Upper lobe of left lung (tissue), 6 donors: ENCODE measurements at places on chromosomes 13 and 19. TPM values are rescaled to one million over a fixed set of nuclear protein-coding genes. Genes with fewer than 3 reads are reported as not detected.

DNA sequence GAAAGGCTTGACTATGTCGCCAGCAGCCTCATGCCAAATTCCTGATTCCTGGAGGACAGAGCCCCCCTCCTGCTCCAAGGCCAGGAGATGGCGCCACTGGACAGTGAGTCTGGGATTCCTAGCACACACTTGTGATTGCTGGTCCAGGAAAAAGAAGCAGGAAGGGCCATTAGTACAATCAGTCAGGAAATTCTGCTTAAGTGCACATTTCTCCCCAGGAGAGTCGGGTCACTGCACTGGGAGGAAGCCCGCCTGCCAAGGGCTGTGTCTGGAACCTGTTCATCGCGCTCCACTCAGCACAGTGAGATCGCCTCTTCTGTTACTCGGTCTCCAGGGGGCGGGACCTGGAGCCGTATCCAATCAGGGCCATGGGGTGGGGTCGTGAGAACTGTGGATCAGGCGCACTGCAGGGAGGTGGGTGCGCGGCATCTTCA is 65.1 kb downstream of the ZNF823 start:
- no peak for DNase-seq

DNA sequence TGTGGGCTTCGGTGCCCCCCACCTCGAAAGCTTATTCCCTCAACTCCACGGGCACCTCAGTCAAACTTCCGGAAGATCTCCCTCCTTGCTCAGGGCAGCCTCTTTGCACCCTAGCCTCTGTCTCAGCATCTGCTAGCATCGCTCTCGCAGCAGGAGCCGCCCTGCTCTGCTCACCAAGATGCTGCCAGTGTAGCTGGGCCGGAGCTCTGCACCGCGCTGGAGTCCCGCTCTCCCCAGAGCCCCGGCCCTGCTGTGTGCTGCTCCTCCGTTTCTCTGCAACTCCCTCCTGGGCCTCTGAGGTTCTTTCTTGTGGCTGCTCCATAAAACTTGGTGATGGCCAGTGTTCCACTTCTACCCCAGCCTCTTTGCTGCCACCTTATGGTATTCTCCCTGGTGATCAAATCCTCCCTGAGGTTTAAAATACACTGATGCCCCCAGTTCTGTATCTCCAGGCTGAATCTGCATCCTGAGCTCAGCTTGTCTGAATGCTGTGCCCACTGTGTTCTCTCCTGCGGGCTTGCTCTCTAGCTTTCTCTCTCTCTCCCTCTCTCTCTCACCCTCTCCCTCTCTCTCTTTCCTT is 198.0 kb downstream of the UQCRFS1 start:
- peak; percentile 47 for DNase-seq

DNA sequence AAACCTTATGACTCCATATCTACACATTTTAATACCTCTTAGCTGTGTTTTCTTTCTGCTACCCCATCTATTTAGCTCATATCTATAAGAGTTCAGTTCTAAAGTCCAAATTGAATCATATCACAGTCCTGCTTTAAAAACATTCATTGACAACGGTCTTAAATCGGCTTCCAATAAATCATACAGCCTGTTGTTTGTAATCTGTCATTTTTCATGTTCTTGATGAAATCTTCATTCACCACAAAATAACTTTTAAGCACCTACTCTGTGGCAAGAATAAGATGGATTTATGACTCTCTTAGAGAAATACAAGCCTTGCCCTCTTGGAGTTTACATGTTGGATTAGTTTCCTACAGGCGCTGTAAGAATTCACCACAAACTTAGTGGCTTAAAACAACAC is 450.9 kb upstream of the GPC6 start:
- DNase-seq: no peak

DNA sequence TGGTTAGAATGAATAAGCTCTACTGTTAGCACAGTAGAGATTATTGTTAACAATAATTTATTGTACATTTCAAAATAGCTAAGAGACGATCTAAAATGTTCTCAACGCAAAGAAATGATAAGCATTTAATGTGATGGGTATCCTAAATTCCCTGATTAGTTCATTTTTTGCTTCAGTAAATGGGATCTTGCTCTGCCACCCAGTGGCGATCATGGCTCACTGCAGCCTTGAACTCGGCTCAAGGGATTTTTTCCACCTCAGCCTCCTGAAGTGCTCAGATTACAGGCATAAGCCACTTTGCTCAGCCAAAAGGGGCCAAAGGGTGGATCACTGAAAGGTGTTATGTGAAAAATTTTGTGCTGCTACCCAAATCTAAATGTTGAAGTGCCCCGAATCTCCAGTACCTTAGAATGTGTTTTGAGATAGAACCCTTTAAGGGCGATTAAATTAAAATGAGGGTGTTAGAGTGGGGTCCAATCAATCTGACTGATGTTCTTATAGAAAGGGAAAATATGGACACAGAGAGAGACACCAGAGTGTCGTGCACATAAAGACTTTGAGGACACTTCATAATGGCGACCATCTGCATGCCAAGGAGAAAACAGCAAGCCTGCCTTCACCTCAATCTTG is 31.5 kb upstream of the ZNF766 start:
- peak; percentile 61 for DNase-seq

GRCh38 chr19:1478934-1479707 is at the start of gene C19orf25:
Gene C19orf25 (minus strand): TSS chr19:1479215. CDS start chr19:1478903, 312 bp downstream.
- peak; percentile 95 for DNase-seq

- no peak for DNase-seq
Measured at GRCh38 chr13:27556109-27556508, 64.2 kb downstream of the LNX2 start.

DNA sequence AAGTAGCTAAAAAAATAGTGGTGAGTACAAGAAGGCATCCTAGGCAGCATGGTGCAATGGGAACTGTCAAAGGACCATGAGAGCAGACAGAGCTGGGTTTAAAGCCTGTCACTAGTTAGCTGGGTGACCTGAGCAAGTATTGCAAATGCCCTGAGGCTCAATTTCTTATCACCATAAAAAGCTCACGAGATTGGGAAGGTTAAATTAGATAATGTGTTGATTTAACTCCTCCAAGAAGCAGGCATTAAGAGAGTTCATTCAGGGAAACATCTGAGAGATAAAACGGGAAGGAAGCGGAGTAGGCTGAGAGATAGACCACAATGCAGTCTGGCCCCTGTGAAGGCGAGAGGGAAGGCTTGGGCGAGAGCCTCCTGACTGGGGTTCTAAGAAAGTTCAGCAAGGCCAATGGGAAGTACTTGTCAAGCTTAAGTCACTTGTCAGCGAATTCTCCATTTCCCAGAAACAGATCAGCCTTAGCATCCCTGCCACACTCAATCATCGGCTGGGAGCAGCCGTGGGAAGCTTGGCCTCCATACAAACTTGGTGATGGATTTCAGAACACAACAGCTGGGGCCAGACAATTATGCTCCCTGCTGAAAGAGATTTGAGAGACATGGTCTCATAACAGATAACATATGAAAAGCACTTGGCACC is 105.5 kb downstream of the POU4F1 start:
- DNase-seq: no peak

DNA sequence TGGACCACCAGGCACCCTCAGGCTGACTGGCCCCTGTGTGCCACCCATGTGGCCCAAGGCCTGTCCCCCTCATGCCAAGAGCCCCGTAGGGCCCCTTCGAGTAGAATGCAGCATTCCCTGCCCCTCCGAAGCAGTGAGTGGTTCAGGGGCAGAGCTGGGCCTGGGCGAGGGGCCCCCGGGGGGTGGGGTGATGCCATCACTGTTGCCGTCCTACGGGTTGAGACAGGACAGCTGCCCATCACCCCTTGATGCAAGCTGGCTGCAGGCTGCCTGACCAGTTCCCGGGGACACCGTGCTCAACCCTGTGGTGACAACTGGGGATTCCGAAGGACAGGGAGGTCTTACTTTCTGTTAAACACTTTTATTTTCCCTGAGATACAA is 4.7 kb downstream of the SBNO2 start:
- no peak for DNase-seq

GRCh38 chr13:81582381-81582780 is 1241.5 kb upstream of the SPRY2 start:
- DNase-seq: no peak

DNA sequence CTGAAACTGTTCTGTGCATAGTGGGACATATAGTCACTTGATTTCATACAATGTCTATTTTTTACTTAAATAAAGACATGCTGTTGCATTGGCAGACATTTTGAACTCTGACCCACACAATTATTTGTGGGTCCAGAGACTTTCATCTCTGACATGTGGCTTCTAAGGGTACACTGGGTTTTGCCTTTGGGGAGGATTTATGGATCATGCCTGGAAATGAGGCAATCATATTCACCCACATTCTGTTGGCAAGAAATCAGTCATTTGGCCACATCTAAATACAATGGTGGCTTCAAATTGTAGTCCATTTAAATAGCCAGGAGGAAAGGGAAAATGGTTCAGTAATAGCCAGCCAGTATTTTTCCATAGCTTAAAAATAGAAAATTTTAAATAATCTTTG is 238.3 kb upstream of the KLF12 start:
- no peak for DNase-seq

- DNase-seq: no peak
Measured at GRCh38 chr13:44795176-44795575, 194.1 kb downstream of the NUFIP1 start.

- peak; percentile 77 for DNase-seq
Measured at GRCh38 chr19:5048091-5048726, 79.3 kb downstream of the KDM4B start.

DNA sequence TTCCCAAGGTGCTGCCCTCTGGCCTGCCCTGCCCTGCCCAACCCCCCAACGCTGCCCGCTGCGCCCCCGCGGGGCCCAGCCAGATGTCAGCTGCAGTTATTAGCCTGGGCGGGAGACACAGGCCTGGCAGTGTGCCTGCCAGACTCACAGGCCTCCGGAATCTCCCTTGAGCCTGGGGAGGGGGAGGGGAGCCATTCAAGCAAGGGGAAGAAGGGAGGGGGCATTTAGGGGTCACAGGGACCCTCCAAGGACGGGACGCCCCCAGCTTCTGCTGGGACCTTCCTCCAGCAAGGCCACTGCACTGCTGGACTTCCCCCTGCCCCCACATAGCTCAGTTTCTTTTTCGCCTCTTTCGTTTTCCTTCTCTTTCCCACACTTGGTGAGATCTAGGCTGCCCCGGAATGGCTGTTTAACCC is 2.6 kb upstream of the JUNB start:
- DNase-seq: peak; percentile 90

Gene ZNF112
- 4.9 TPM for total RNA-seq

Gene CD177
- 7.5 TPM for total RNA-seq

Gene TEX26
- total RNA-seq: not detected

Gene DNAJC3
- 52.4 TPM for total RNA-seq

Gene NDUFB7
- total RNA-seq: 257 TPM

Gene ZNF135
- total RNA-seq: 3.7 TPM
